Esophagus muscularis mucosa (tissue), 4 donors: ENCODE measurements at places on chromosomes 1 and 21. TPM values are rescaled to one million over a fixed set of nuclear protein-coding genes. Genes with fewer than 3 reads are reported as not detected.

LRRC53 gene
- not detected for total RNA-seq

IL19 gene
- not detected for total RNA-seq

BATF3 gene
- 2.1 TPM for total RNA-seq

SPRR2E gene
- not detected for total RNA-seq

ABCG1 gene
- total RNA-seq, result 16.1 TPM

FASLG gene
- not detected for total RNA-seq

ACTL8 gene
- not detected for total RNA-seq

SV2A gene
- total RNA-seq, result 6.2 TPM

PTCH2 gene
- 0.97 TPM for total RNA-seq

HCRTR1 gene
- 1.8 TPM for total RNA-seq

TRIM17 gene
- not detected for total RNA-seq

PLD5 gene
- total RNA-seq, result 1.7 TPM

- peaks cover 6% of the 10 kb centered on the region for H3K27me3 ChIP-seq
- DNase-seq, result no peak
- no peaks in the 10 kb centered on the region for H3K36me3 ChIP-seq
- H3K4me3 ChIP-seq, result no peak overlapping the region
- no peaks in the 10 kb centered on the region for H3K4me1 ChIP-seq
- no peak overlapping the region for H3K27ac ChIP-seq
Measured at GRCh38 chr1:19042675-19043578, 86.5 kb upstream of the IFFO2 start.

GRCh38 chr1:15507278-15507677 is 16.7 kb downstream of the CASP9 start:
- H3K36me3 ChIP-seq, result peaks cover 69% of the 10 kb centered on the region
- no peak for DNase-seq

DNA sequence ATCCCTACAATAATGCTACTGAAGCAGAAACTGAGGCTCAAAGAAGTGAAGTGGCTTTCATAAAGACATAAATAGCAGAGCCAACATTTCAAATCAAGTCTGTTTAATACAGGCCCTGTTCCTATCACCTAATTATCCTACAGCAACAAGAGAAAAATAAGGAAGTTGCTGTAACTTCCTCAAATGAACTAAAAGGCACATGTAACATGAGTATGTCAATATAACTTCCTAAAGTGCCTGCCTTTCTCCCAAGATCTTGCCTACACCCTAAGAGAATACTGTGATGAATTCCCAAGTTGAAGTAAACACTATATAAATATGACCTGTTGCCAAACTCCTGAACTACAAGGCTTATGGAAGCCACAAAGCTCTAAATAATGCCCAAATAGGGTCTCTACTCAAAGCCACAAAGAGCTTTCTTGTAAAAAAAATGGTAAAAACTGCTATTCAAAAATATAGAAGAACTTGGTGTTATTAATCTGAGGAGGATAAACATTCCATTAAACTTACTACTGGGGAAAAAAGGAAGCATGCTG is 8.6 kb downstream of the BEND5 start:
- DNase-seq, result no peak
- no peaks in the 10 kb centered on the region for H3K4me1 ChIP-seq
- no peak overlapping the region for H3K27ac ChIP-seq
- H3K4me3 ChIP-seq, result no peak overlapping the region
- H3K27me3 ChIP-seq, result no peaks in the 10 kb centered on the region

GRCh38 chr1:36673202-36673601 is 190.5 kb upstream of the CSF3R start:
- no peak overlapping the region for H3K4me3 ChIP-seq
- no peak overlapping the region for H3K27ac ChIP-seq
- no peak for DNase-seq
- no peaks in the 10 kb centered on the region for H3K27me3 ChIP-seq
- H3K36me3 ChIP-seq, result no peaks in the 10 kb centered on the region

- H3K4me3 ChIP-seq, result no peak overlapping the region
- no peaks in the 10 kb centered on the region for H3K36me3 ChIP-seq
- H3K27me3 ChIP-seq, result no peaks in the 10 kb centered on the region
- no peak for DNase-seq
- H3K27ac ChIP-seq, result no peak overlapping the region
Measured at GRCh38 chr1:43463479-43463878, 9.7 kb upstream of the HYI start.

DNA sequence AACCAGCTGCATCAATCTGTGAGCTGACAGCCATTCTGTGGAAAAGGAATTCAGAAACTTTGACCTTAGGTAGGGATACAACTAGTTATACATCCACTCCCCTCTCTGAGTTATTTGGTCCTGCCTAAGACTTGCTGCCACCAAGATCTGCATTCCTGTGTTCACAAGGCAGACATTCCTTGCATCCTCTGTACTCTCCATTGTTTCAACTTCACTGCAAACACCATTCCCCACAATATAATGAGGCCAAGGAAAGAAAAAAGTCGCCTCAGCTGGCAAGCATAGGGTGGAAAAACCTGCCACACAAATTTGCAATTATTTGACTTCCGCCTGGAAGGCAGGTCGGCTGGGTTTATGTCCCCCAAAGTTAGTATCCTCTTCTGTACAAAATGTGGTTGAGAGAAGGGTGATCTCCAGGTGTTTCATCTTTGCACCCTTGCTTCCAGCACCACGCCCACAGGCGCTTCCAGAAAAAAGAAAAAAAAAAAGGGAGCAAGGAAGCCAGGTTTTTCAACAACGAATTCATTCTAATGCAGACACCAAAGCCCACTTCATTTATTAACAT is 676 bp upstream of the CTTNBP2NL start:
- no peak for DNase-seq
- H3K4me3 ChIP-seq, result peak overlapping the region; percentile 78
- peaks cover 49% of the 10 kb centered on the region for H3K4me1 ChIP-seq
- H3K36me3 ChIP-seq, result no peaks in the 10 kb centered on the region
- H3K27me3 ChIP-seq, result no peaks in the 10 kb centered on the region
- peak overlapping the region; percentile 89 for H3K27ac ChIP-seq

DNA sequence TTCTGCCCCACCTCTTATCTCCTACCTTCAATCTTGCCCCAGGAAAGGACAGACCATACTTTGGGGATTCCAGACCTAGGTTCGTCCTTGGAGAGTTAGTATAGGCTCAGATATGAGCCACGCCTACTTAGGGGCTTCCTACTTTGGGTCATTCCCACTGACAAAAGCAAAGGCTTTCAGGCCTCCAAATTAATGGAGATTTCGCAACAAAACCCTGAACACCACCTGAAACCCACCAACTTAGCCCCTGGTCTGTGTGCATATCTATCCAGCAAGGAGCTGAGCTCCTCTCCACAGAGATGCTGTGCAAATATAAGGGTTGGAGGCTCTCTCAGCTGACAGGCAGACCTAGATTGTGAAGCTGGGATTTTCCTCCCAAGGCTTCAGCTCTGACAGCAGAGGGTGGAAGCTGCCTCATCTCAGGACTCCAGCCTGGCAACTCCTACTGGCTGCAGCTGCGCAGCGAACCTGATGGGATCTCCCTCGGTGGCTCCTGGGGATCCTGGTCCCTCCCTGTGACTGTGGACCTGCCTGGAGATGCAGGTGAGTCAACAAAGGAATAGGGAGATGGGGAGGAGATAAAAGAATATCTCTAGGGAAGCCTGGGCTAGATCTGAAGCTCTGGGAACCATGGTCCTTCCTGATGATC is 2.1 kb downstream of the MPL start:
- no peaks in the 10 kb centered on the region for H3K36me3 ChIP-seq
- no peaks in the 10 kb centered on the region for H3K27me3 ChIP-seq
- no peak overlapping the region for H3K4me3 ChIP-seq

DNA sequence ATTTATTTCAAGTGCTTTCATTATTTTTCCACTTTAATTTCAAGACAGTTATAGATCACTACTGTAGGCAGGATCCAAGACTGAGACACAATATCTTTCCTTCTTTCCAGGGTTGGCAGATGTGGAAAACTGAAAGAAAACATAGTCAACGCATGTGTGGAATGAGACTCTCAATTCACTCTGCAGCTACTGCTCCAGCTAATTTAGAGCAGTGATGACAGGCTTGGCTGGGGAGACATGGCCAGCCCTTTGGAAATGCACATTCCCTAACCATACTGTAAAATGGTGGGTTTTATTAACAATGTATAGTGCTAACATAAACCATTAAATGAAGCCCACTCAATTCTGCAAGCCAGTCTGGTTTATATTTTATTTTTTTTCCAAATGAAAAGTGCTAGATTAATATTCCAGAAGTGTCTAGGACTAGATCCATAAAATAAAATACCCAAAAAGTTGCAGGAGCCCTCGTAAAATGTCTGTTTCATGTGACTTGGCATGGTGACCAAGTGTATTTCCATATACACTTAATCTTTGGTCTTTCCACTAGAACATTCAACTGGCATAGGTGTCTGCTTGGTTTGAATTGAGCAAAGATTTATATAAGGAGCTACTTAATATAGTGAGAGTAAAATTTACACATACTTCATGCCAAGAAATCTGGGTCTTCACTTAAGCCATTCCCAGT is 32.9 kb downstream of the COL11A1 start:
- H3K4me3 ChIP-seq, result no peak overlapping the region
- no peak for DNase-seq
- no peaks in the 10 kb centered on the region for H3K27me3 ChIP-seq
- H3K4me1 ChIP-seq, result no peaks in the 10 kb centered on the region
- no peak overlapping the region for H3K27ac ChIP-seq

DNA sequence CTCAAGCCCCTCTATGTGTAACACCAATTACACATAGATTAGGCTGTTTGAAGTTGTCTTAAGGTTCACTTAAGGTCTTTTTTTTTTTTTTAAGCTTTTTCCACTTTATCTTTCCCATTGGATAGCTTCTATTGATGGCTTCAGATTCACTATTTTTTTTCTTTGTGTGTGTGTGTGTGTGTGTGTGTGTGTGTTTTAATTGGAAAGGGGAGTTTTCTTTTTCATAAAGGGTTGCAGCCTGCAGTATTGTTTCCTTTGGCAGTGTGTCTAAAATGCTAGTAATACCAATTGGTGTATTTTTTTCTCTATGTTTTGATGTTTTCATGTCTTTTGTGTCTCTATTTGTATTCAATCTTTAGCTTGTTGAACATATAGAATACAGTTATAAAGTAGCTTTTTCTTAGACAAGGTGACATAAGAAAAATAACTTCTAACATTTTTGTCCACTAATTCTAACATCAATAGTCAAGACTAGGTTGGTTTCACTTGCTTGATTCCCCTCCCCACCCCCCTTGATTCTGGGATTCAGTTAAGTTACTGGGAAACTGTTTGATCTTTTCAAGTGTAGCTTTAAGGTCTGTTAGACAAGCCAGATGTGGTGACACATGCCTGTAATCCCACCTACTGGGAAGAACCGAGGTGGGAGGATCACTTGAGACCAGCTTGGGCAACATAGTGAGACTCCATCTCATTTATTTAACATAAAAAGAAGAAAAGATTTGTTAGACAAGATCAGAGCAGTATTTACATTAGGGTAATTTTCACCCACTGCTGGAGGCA is 21.4 kb downstream of the PRRC2C start:
- H3K27ac ChIP-seq, result no peak overlapping the region
- DNase-seq, result no peak
- peaks cover 59% of the 10 kb centered on the region for H3K4me1 ChIP-seq
- H3K4me3 ChIP-seq, result no peak overlapping the region
- no peaks in the 10 kb centered on the region for H3K27me3 ChIP-seq

GRCh38 chr21:23811805-23812204 is 1795.5 kb downstream of the MRPL39 start:
- DNase-seq, result no peak
- no peaks in the 10 kb centered on the region for H3K4me1 ChIP-seq
- H3K4me3 ChIP-seq, result no peak overlapping the region

DNA sequence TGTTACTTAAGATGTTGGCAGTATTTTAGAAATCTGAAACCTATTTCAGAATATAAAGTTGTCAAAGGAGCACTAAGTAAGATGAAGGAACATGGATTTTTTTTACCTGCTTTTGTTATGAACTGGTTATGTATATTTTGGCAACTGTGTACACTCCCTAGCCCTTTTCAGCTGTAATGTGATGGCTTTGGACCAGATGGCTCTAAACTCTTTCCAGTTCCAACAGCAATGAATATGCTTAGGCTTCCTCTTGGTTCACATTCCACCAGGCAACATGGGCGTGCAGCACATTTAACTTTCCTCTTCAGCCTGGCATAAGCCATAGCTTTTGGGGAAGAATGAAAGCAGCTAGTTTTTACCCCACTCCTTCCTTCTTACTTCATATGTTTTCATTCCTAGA is 95.6 kb upstream of the ADAMTS5 start:
- no peaks in the 10 kb centered on the region for H3K27me3 ChIP-seq
- H3K27ac ChIP-seq, result peak overlapping the region; percentile 16
- no peaks in the 10 kb centered on the region for H3K36me3 ChIP-seq
- no peak for DNase-seq

DNA sequence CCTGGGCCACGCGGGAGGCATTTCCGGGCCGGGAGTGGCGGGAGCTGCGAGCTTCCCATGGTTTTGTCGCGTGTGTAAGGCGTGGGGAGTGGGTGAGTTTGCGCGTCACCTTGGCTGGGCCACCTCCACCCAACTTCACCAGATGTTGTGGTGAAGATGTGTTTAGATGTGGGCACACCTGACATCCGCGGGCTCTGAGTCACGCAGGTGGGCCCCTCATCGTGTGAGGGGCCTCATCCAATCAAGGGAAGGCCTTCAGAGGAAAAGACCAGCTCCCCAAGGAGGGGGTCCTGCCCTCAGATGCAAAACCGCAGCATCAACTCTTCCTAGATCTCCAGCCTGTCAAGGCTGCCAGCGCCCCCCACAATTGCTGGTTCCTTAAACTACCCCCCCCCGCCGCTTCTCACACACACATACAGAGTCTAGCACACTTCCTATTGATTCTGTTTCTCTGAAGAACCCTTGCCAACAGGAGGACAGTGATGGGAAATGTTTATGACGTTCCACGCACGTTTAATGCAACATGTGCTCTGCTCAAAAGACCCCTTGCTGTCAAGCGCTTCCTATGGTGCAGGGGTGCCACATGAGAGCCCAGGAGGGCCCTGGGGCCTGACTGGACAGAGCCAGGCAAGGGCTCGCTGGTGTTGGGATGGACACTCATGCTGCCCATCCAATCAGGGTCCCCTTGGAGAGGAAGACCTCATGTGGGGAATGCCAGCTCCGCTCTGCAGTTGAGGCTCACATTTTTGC is 11.9 kb downstream of the ACTRT2 start:
- H3K36me3 ChIP-seq, result no peaks in the 10 kb centered on the region
- no peak overlapping the region for H3K4me3 ChIP-seq
- DNase-seq, result no peak
- H3K4me1 ChIP-seq, result no peaks in the 10 kb centered on the region
- H3K27me3 ChIP-seq, result peaks cover 5% of the 10 kb centered on the region

GRCh38 chr1:65882076-65882475 is 89.4 kb downstream of the PDE4B start:
- no peaks in the 10 kb centered on the region for H3K27me3 ChIP-seq
- no peak overlapping the region for H3K27ac ChIP-seq
- peaks cover 5% of the 10 kb centered on the region for H3K4me1 ChIP-seq
- no peaks in the 10 kb centered on the region for H3K36me3 ChIP-seq
